ENCODE measurements at places on chromosomes 16 and 17.

- no peak for DNase-seq
Measured at GRCh38 chr16:11964761-11965551, at the start of gene TNFRSF17. Gene TNFRSF17, plus strand, starts transcription at chr16:11965210. Its CDS starts 115 bp downstream, at chr16:11965325.

DNA sequence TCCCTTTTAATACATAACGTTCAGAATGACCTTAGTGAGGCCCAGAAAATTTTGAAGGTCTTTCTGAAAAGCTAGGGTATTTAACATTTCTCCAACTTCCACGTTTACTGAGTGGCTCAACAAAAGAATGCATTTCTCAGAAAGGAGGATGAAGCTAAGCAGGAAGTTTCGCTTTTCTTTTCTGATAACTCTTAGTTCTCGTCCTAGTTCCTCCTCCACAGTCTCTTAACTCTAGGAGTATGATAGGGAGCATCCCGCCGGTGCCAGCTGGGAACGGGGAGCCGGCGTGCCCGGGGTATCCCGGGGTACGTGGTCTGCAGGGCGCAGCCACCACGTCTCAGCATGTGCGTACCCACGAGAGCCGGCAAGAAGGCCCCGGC, 363 bp downstream of the KARS1 start:
- DNase-seq, result no peak

DNA sequence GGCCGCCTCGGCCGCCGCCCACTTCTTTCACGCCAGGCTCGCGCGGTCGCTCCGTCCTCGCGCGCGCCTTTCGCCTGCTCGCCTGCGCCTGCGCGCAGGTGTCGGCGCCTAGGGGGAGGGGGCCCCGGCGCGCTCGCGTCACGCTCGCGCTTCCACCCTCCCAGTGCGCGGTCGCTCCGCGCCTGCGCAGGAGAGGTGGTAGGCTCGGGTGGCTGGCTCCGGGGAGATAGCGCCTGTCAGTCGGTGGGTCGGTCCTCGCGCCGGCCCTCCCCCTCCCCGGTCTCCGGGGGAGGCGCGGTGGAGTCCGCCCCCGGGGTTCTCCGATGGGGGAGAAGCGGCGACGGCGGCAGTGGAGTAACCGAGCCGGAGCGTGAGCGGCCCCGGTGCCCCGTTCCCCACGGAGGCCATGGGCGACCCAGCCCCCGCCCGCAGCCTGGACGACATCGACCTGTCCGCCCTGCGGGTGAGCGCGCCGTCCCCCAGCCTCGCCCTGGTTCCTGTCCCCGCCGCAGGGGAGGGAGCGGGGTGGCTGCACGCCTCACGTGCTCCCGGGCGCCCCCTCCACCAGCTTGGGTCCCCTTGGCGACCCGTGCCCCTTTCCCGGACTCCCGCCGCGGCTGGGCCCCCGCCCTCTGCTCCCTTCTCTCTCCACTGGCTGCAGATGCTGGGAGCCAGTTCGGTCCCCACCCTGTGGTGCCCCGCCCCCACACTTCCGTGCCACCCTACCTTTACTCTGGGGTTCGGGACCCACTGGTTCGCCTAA, at the start of gene MINK1:
MINK1 (plus strand) TSS at position 163 of the 763 bp plus-strand sequence; CDS start at position 407, 244 bp downstream.
- peak; percentile 82 for DNase-seq

DNA sequence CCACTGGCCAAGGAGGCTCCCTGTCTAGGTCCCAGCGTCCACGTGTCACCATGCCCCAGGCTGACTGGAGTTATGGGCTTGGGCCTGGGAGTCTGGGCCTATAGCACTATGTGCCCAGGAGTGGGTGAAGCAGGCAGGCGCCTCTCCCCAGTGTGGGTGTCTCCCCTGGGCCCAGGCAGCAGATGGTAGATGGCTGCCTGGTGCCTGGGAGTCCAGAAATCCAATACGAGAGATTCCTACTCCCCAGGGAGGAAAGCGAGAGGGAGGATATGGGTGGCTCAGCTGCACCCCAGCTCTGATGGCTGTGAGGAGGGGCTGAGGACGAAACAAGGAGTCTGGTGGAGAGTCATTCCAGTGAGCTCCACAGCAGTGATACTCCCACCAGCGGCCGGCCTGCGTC, 5.0 kb downstream of the KCNH6 start:
- DNase-seq, result no peak

DNA sequence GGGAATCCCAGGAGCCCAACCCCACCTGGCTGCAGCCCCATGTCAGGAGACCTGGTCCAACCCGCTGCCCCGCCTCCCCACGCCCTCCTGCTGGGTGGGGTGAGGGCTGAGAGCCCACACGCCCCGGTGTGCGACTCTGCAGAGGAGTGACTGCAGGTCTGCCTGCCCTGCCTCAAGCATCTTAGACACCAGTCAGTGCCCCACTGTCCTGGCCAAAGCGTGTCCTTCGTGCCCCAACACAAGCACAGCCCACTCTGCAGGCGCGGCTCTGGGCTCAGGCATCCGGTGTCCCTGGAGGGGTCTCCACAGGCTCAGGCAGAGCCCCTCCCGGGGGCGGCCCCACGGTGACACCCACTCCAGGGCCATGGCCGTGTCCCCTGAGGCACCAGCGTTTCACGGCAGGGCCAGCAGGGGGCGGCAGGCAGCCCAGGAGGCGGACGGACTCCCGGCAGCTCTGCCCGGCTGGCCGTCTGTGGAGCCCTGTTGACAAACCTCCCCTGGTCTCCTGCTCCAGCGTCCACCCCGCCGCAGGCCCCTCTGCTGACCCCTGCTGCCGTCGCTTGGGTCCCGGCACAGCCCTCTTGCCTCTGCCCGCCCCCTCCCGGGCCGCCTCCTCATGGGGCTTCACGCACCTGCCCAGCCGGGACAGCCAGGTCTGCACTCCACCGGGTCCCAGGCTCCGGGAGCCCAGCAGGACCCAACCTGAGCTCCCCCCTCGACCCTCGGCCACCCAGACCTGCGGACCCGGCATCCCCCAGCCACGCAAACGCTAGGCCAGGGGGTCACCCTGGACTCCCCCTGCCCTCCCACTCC, 8.6 kb upstream of the UBE2I start:
- peak; percentile 67 for DNase-seq

GRCh38 chr17:71003736-71004135, 834.4 kb downstream of the KCNJ2 start:
- DNase-seq, result no peak

DNA sequence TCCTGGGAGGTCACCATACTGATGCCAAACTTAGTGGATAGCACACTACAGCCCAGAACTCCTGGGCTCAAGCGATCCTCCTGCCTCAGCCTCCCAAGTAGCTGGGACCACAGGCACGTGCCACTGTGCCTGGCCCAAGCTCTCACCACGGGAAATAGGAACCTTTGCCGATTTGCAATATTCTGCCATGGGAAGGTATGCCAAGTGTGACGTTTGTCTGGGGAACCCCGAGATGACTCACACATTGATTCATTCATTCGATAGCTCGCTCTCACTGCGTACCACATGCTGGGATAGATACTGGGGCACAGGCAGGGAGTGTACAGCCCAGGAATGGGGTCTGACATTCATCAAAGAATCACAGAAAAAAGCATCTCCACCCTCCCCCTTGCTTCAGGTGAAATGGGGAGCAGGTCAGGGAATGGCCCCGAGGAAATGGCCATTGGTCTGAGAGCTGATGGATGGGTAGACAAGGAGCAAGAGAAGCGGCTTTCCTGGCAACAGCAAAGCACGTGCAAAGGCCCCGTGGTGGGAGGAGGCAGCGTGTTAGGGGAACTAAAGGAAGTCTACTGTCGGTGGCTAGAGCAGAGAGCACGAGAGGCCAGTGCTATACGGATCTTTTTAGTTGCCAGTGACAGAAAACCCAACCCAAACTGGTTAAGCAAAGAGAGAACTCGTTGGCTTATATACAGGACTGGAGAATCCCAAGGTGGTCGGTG, 44.1 kb downstream of the DNAH17 start:
- peak; percentile 13 for DNase-seq

DNA sequence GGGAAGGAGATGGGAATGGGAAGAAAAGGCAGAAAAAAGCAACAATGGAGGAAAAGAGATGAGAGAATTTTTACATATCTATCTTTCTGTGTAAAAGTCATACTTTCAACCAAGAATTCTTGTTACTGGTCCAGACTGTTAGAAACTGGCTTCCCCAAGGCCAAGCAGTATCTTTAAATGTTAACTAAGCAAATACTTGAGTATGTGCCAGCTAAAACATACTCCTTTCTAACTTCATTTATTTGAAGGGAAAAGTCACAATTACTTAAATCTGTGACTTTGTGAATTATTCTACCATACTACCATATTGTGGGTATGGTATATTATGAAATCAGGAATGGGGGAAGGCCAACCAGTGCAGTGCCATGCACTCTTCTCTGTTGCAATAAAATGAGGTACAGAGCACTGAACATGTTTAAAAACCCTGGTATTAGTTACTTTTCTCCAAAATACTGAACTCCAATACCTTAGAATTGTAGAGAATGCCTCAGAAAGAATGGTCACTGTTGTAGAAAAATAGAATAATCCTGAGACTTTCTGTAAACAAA, 92.3 kb upstream of the C17orf78 start:
- DNase-seq, result no peak

DNA sequence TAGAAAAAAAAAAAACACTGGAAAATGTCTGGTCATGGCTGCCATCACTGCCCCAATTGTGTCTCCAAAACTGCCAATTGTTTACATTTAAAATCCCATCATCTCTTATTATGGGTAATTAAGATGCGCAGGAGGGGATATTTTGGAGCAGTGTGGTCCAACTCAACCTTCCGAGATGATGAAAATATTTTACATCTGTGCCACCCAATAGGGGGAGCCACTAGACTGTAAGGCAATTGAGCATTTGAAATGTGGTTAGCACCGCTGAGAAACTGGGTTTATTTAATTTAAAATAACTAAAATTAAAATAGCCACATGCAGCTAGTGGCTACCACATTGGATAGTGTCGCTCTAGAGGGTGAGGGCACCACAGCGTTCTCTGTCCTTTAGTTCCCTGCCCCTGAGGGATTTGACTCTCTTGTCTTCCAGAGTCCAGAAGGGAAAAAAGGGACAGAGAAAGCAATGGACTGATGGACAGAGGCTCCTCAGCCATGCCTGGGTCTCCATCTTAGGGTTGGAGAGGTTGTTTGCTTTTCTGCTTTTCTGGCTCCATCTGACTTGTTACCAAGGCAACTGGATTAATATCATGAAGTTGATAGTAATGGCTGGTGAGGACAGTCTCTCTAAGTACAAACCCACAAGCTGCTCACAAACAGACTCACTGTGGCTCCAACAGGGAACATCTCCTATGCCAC, 3.5 kb downstream of the MPO start:
- peak; percentile 8 for DNase-seq

DNA sequence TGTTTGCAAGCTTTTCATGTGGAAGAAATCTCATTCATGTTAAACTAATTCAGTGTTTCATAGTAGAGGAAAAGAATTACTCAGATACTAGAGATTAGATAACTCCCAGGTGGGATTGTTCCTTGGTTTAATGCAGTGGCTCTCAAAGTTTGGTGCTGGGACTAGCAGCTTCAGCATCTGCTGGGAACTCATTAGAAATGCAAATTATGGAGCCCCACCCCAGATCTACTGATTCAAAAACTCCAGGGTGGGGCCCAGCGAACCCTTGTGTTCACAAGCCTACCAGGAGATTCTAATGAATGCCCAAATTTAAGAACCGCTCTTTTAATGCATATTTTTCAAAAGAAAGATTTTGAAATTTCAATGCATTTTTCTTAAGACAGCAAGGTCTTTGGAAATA, 253.4 kb upstream of the CNTNAP4 start:
- DNase-seq, result no peak

DNA sequence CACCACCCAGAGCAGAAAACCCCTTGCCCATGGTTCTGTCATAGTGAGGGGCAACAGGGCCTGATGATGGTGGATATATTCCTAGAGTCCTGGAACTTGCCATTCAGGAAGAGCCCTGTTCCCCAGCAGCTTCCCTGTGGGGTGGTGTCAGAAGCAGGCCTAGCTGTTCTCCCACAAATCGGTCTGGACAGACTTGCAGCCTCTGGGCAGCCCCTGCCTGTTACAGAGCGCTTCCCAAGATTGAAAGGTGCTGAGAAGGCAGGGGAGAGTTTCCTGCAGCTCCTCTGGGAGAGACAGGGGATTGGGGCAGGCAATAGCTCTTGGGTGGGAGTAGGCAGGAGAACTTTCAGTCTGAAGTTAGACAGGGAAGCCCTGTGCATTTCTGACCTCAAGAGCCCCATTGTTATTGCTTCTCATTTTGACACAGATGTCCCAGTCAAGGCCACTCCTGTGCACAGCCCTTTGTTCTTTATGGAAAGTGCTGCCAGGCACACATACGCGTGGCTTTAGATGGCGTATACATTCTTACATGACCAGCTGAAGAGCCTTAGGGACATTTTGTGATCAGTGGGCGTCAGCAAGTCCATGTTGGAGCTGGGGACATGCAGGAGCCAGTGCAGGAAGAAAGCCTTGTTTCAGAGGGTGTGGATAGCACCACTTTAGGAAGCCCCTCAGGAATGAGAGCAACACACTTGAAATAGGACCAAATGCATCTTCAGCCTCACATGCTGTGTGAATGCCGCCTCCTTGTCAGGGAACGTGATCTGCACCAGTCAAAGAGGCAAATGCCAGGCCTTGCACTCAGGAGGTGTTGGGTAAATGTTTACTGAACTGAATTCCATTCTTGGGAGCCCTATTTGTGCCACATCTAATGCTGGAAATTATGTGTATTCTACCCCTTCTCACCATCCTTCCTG, 67.5 kb downstream of the GNAO1 start:
- no peak for DNase-seq

DNA sequence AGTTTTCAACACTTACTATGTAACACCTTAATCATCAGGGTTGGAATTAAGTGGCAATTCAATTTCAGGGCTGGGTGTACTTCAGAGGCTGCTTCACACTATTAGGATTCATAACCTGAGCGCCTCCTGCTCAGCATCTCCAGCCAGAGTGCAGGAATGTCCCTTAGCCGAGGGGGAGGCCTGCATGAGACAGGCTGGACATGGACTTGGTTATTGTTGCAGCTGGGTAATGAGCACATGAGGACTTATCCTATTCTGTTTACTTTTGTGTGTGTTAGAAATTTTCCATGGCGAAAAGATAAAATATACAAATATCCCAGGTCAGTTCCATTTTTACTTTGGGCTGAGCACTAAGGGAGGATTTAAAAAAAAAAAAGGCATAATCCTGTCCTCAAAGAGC, 10.4 kb downstream of the PMM2 start:
- no peak for DNase-seq

DNA sequence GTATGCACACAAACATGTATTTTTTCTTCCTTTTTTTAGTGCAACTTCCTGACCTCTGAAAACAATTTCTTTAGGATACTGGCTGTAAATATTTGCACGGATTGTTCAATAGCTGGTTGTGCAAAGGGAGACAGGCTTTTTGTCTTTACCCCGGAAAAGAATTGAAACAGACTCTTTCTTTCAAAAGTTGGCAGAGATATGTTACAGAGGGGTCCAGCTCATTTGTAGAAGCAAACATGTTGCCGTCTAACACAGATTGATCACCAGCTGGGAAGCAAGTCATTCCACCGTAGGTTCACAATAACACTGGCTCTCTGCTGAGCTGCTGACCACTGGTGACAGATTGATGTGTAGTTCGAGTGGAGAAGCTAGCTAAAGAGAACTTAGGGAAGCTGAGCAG, 130.9 kb downstream of the STX8 start:
- no peak for DNase-seq

- DNase-seq, result peak; percentile 89
Measured at GRCh38 chr17:38559051-38559879, 46.5 kb downstream of the SRCIN1 start.

- no peak for DNase-seq
Measured at GRCh38 chr17:76660656-76661042, 17.1 kb upstream of the ST6GALNAC1 start.

GRCh38 chr16:2857451-2858244, at the start of gene PRSS22:
Gene PRSS22, minus strand, starts transcription at chr16:2858170. Its CDS starts 66 bp downstream, at chr16:2858104.
- DNase-seq, result no peak

Data from stimulated activated CD4-positive, alpha-beta T cell treated with anti-CD3 and anti-CD28 coated beads, Interleukin-12 subunit alpha, Interleukin-12 subunit beta, amount 100 ng/mL, for 48 hours (primary cell).